ENCODE measurements at places on chromosomes 11 and 22.
A peak's percentile ranks its signal among the peaks of the same experiment; 100 is the strongest.

GRCh38 chr22:39519681-39520225 lies 609 bp upstream of the ATF4 start:
- DNase-seq: peak; percentile 99

GRCh38 chr11:134413043-134413825 lies 1.2 kb upstream of the B3GAT1 start:
- DNase-seq: no peak

DNA sequence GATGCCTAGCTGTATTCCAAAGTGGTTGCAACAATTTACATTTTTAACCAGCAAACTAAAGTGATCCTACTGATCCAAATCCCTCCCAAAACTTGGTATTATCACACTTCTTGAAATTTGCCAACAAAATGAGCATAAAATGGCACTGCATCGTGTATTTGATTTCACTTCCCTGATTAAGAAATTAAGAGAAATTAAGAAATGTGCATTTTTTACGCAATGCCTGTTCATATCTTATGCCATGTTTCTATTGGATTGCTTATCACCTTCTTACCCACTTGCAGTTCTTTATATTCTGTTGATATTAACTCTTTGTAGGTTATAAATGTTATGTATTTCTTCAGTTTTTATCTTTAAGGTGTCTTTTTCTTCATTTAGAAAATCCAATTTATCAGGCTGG lies 80.6 kb downstream of the DENND5A start:
- no peak for DNase-seq

DNA sequence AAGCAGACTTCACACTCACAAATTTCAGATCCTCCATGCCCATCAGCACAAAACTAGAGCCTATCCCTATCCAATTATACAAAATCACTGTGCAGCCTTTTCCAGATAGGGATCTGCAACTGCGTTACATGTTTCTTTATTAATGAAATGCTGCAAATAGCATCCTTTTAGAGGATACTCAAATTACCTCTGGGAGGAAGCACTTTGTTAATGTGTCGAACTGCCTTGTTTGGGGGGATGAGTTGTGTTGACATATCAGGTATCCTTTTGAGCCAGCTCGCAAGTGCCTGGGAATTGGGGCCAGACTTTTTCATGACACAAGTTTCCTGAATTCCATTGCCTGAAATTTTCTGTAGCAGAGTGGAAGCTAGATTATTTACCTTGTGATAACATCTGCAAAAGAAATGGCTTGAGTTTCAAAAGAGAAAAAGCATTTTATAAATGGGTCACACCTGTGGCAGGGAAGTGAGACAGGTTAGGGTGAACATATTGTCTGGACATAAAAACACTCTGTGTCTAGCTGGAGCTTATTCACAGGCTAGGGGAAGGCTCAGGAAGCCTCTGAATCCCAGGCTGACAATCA lies 299.1 kb upstream of the MTNR1B start:
- no peak for DNase-seq

DNA sequence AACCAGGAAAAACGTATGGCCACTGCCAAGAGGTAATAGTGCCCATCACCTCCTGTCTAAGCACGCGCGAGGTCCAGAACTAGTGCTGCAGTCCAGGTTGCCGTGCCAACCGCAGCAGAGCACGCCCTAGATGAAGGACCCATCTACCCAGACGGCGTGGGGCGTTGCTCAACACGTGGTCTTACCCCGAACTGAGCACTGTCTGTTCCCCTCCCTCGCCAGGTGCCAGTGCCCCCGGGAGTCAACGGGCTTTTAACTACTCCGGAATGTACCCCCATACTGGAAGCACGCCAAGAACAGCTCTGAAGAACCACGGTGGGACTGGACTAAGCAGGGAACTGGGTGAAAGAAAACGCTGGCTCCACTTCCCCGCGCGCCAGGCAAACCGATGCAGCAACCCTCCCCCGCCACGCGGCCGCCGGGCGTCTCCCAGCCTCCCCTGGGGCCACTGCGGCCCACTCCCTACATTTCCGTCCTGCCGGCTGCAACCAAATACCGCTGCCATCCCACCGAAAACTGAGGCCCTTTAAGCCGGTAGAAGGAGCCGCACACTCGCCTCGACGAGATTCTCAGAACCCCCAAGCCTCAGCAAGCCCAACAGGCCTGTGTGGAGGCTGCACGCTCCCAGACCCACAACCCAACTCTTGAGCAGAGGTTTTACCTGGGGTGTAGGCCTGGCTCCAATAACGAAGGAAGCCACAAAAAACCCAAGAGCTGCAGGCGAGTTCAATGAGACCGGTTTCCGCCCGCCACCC lies at the start of gene HSPA8:
HSPA8 (minus strand) TSS at position 734 of the 755 bp plus-strand sequence. CDS start 812 bp downstream, outside the sequence.
- peak; percentile 77 for DNase-seq

GRCh38 chr11:110565357-110566336 lies 135.9 kb downstream of the FDX1 start:
- DNase-seq: no peak

DNA sequence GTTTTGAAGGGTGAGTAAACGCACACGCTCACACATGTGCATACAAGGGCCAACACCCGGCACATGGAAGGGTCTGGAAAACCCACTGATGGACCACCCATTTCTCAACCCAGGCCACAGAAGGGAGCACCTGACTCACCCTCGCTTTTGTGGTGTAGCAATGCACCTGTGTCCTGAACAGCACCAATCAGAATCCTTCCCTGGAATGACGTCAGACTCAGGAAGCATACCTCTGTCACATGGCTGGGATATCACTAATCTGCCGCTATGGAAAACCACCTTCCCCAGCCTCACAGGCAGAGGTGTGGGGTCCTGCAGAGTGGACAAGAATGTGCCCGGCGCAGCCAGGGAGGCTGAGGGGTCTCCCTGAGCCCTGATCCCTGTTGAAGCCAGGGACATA lies 9.0 kb upstream of the OSM start:
- no peak for DNase-seq

- DNase-seq: no peak
Observed at GRCh38 chr11:92391364-92391763, 166.7 kb downstream of the FAT3 start.

- DNase-seq: no peak
Observed at GRCh38 chr11:96367342-96367741, 22.4 kb downstream of the CCDC82 start.

DNA sequence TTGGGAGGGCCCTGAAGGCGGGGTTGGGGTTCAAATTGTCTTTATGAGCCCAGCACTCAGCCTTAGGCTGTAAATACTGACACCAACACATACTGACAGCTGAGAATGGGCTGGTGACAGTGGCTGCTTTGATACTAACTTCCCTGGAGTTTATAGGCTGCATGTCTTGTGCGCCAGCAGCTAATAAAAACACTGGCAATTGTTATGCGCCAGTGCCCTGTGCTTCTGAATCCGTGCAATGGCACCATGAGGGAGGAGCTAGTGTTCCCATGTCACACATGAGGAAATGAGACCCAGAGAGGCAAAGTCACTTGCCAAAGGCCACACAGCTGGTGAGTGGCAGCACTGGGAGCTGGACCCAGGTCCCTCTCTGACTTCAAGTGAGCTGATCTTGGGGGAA lies 23.8 kb downstream of the SHISAL1 start:
- DNase-seq: no peak

- no peak for DNase-seq
Observed at GRCh38 chr11:125959511-125959910, 13.7 kb downstream of the VSIG10L2 start.

- no peak for DNase-seq
Observed at GRCh38 chr11:11366793-11367192, 13.7 kb upstream of the CSNK2A3 start.

DNA sequence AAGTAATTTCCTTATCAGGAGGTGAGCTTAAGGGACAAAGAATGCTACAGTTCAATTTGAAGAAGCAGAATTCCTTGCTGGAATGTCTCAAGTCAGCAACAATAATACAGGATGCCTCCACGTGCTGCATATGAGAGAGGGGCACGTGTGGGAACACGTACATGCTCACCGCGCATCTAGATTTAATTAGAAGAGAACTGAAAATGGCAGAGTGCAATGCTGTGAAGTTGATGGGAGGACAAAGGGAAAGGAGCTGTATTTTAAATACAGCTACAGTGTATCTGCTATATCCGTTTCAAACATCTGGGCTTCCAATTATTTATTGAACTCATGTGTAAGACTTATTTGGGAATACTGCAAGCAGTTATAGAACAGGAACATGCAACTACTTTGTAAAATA lies 328.7 kb downstream of the SOX6 start:
- DNase-seq: no peak

DNA sequence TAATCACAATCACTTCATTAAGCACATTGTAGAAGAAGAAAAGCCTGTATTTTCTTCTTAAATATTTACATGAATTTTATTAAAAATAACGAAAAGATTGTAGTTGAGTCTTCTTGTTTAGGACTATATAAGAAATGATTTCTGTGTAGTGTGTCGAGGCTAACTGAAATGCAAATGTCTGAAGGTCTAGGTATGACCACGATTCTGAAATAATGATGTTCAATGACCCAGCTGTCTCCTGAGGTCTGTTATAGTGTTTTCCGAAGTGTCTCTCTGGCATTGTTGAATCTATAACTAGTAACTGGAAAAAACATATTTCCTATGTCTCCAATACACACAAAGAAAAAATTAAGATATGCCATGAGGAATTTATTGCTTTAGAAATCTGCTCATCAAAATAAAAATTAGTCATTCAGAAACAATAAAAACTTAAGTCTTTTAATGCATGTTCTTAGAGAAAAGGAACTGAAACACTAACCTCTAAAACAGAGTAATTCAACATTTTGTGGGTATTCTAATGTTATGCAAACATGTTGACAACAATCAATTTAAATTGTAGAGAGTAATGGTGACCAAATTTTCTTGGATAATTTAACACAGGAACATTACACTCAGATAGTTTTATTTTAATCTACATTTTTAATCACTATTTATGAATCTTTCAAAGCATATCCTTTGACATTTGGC lies 55.0 kb downstream of the CASP12 start:
- no peak for DNase-seq

- DNase-seq: no peak
Observed at GRCh38 chr11:108351468-108351867, 115.9 kb downstream of the C11orf65 start.

DNA sequence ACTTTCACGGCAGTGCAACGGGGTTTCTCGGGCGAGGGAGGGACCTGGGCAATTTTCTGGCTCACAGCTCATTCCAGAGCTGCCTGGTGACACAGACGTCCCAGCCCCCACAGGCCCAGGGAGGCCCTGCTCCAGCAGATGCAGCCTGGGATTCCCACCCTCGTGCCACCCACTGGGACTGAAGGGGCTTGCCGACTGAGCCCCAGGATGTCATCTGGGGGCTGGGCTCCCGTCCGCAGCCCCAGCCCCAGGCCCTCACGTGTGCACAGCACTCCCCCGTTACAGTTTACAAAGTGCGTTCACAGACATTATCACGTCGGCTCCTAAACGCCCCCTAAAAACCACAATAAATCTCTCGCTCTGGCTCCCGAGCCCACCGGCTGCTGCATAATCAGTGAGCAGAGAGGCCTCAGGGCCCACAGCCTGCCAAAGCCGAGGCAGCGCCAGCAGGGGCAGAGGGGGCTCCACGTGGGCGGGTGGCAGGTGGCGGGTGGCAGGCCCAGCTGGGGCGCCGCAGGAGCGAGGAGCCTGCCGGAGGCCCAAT lies 76.9 kb upstream of the TCF20 start:
- DNase-seq: no peak

- no peak for DNase-seq
Observed at GRCh38 chr11:16993495-16993894, 20.7 kb downstream of the PLEKHA7 start.

- DNase-seq: no peak
Observed at GRCh38 chr22:22076361-22076760, 93.8 kb upstream of the TOP3B start.

- DNase-seq: no peak
Observed at GRCh38 chr22:28231441-28231840, 312.4 kb upstream of the PITPNB start.

GRCh38 chr22:38032681-38033521 lies 24.3 kb upstream of the PICK1 start:
- DNase-seq: no peak

- no peak for DNase-seq
Observed at GRCh38 chr11:67364783-67365722, 8.3 kb downstream of the CLCF1 start.

DNA sequence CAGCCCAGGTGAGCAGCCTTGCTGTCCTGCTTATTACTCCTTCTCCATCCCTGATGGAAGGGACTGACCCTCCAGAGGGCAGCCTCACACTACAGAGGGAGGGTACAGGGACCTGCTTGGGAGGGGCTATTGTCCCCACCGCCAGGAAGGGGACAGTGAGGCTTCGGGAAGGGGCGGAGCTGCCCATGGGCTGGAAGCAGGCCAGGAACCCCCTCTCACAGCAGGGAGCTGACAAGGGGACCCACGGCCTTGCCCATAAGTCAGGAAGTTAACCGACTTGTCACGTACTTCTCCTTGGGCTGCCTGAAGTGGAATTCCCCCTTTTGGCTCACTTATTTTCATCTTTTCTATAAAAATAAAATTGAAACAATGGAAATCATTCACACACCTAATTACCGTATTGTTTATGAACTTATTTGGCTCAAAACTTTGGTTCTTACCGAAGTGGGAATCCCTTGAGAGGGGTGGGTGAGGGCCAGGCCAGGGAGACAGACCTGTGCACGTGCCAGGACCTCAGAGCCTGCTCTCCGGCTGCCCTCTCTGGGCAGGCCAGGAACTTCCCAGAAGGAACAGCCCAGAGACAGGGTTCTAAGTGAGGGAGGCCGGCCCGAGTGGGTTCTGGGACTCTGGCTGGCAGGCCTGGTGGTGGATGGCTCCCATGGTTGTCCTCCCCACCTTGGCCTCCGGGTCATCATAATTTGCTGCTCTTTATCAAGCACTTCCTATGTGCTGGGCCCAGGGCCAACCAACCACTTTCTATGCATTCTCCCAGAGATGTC lies 5.8 kb downstream of the MGAT3 start:
- no peak for DNase-seq

DNA sequence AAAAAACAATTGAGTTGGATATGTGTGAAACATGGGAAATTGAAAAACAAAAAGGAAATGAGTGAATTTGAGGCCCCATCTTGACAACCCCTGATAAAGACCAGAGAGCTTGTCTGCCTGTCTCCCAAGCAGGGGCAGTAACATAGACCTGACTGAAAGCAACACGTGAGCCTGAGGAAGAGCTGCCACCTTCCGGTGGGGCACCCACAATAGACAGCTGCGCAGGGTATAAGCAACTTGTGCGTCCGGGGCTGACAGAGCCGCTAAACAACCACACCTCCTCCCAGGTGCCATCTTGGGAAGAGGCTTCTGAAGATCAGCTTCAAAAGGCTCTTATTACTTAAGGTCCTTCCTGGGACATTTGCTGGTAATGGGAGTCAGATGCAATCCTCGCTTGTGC lies 166.8 kb downstream of the NTM start:
- DNase-seq: no peak

DNA sequence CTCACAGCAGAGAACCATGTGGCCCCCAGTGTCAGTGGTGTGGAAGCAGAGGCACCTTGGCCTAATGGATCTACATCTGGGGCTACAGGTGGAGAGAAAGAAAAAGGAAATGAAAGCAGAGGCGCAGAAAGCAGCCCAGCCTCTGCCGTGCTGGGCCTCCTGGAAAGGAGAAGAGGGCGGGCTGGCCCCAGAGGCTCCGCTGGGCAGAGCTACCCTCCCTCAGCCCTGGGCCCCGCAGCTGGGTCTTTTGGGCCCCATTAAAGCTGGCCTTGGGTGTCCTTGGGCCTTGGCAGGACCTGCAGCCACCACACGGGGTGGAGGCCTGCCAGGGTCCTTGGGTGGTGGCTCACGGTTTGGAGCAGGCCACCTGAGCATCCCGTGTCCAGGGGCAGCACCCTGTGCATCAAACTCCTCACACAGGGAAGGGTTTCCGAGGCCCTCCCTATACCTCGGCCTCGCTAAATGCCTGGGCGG lies 31.6 kb upstream of the GAL start:
- no peak for DNase-seq

GRCh38 chr11:59841514-59841913 lies 3.8 kb downstream of the CBLIF start:
- DNase-seq: no peak

All from femur (tissue), 1 donor.